ENCODE measurements at places on chromosomes 5 and 9.

GRCh38 chr5:107964722-107965121 is 294.0 kb upstream of the EFNA5 start:
- DNase-seq, result no peak

GRCh38 chr9:87529671-87530070 is 32.0 kb downstream of the DAPK1 start:
- DNase-seq, result no peak

GRCh38 chr5:76638479-76638878 is 15.3 kb upstream of the F2RL2 start:
- DNase-seq, result no peak

DNA sequence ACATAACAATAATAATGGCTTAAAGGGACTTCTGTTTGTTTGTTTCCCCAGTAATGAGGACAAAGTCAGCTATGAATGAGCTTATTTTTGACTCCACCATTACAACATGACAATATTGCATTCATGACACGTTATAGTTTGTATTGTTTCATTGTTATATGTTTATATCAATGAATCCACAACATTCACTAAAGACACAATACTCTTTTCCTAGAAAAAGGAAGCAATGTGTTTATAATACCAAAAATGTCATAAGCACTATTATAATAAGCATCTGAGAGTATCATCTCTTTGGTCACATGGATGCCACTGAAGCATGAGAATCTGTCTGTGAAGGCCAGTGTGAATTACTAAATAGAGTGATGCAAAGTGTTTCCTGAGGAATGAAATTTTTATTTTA is 1026.9 kb upstream of the C9orf72 start:
- DNase-seq, result no peak

DNA sequence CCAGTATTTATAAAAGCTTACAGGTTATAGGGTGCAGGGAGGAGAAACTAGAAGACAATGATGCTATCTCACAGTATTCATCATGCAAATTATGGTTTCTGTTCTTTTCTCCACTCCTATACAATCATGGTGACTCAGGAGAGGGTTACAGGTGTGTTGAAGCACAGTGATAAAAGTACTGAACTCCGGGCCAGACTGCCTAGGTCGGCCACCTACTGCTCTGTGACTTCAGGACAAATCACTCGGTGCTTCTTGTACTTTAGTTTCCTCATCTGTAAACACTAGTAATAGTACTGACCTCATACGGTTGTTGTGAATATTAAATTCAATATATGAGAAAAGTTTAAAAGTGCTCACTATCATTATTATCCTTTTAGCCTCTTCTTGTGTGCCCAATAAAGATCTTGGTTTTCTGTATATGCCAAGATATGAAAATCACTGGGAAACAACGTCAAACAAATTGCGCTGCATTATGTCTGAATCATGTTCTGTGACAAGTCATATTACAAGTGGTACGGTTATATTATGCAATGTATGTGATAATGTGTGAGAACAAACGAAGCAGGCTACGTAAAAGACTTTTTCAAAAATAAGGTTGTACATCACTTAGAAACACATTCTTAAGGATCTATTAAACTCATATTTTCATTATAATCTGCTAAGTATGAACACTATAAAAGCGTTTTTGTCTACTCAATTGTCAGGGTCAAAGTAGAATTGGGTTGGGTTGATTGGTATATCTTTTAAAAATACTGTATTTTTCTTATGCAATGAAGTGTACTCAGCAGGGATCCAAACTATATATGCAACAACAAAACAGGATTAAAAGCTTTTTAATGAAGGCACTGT is 153.3 kb downstream of the EFNA5 start:
- no peak for DNase-seq

- DNase-seq, result no peak
These were observed 11.1 kb upstream of the NRG2 start for GRCh38 chr5:140054086-140054689.

DNA sequence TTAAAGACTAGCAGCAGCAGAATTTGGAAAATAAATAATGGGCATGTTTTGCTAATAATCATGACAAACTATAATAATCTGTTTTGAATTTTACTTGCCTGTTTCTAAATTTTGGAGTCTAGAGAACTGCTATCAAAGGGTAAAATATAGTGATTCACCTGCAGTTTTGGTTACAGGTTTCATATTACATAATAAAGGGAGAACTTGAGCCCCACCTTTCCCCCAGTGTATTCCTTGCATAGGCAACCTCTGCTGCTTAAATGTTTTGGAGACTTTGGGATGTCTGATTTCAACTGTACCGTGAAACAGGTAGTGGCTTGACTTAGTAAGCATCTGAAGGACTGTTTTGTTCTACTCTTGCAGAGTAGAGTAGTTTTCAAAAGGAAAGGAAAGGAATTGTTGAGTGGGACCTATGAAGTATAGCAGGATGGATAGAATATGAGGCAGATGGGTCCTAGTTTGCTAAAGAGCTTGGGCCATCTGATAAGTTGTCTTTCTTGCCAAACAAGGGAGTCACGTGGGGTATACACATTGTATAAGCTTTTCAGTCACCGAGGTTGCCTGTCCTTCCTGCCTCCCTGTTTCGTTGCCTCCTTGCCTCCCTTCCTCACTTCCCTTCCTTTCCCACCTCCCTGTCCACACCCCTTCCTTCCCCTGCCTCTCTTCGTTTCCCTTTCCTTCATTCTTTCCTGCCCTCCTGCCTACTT is 19.1 kb downstream of the CREBRF start:
- DNase-seq, result no peak

- no peak for DNase-seq
These were observed 270.2 kb upstream of the PDE4D start for GRCh38 chr5:60163762-60164161.

DNA sequence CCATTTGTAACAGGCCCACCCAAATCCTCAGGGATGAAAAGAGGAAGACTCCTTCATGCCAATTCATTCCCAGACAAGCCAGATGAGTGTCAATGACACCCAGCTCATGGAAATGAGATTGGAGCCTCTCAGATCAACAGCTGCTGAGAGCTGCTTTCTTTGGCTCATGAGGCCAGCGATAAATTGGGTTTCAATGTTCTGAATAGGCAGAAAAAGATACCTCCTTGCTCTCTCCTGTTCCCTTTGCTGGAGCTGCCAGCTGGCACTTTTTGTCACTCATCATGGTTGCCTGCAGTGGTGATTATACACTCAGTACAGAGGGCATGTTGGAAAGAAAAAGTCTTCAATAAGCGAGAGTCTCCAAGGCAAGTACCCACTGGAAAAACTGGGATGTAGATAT is 47.1 kb downstream of the SH3RF2 start:
- DNase-seq, result no peak

DNA sequence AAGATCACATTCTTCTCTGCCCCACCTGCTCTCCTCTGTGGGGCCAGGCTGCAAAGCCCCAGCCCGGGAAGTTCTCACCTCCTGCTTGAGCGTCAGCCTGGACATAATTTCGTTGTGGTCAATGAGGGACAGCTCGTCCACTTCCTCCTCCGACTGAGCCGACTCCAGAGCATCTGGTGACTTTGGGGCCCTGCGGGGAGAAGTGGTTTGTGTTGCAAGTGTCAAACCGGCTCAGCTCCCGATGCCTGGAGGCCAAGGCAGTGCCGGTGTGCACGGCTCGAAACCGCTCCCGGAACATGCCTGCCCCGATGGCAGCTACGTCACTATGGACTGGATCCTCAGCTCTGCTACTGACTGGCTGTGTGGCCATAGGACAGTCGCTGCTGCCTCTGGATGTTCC is 52.8 kb downstream of the PRRT1B start:
- peak; percentile 15 for DNase-seq

- no peak for DNase-seq
These were observed 55.6 kb upstream of the CCNG1 start for GRCh38 chr5:163381832-163382231.

DNA sequence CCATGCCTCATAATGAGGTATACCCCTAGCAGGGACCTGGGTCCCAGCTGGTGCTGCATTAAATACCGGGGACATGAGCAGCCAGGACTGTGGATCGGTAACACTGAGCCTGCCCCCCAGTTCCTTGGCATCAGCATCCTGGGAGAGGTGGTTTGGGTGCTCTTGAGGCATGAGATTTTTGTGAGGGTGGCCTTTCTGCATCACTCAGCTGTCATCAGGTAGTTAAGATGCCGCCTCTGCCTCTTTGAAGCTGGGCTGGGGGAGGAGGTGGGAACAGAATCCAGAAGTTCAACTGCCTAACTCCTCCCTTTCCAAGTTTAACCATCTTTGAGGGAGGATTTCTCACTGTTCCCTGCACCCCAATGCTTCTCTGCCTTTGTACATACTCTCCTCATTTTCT is 112.7 kb downstream of the PDZD2 start:
- no peak for DNase-seq

DNA sequence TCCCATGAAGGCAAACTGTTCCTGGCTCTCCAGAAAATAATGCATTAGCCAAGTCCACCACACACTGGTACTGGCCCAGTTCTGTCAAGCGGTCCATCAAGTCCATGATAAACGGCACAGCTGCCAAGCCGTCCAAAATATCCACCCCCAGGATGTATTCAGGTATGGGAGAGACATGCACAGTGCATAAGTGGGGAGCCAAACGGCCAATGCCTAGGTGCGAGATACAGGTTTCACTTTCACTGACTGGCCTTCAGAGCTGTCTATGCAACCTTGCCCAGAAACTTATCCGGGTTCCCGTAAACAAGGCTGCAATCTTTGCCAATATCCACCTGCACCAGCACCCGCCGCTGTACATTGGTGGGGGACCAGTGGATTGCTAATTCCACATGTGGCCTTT is 795.8 kb downstream of the EFNA5 start:
- DNase-seq, result no peak

All from CD4-positive, alpha-beta T cell treated with Interleukin-10 for 1 hour (primary cell).